ENCODE measurements at places on chromosomes 4 and X. TPM values are rescaled to one million over a fixed set of nuclear protein-coding genes. Genes with fewer than 3 reads are reported as not detected.

Gene LONRF3
- not detected for total RNA-seq

Gene FGF13
- total RNA-seq: not detected

Gene GDPD2
- 0.19 TPM for total RNA-seq

Gene FAT1
- 268 TPM for total RNA-seq

Gene SMR3B
- total RNA-seq: not detected

Gene MAGEC2
- total RNA-seq: not detected

Gene CRLF2
- not detected for total RNA-seq

Gene TMEM175
- total RNA-seq: 15.3 TPM

Gene GLRB
- 0.42 TPM for total RNA-seq

Data from airway epithelial cell (primary cell).